ENCODE measurements at places on chromosomes 12 and 14.

DNA sequence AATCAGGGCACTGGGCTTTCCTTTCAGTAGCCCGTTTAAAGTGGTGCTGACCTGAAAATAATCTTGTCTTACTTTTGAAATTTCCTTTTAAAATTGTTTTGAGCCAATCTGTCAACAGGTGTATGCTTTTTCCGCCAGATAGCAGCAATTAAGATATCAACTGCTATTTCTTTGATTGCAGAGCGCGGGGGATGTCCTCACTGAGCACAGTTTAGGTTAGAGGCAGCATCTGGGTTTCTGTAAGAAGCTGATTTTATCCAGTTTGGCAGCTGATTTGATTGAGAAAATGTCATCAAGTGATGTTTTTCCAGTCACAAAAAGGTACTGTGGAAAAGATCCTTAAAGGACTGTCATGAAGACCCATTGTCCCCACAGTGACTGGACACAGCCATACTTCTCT, 371.8 kb downstream of the ADAMTS20 start:
- DNase-seq, result no peak

DNA sequence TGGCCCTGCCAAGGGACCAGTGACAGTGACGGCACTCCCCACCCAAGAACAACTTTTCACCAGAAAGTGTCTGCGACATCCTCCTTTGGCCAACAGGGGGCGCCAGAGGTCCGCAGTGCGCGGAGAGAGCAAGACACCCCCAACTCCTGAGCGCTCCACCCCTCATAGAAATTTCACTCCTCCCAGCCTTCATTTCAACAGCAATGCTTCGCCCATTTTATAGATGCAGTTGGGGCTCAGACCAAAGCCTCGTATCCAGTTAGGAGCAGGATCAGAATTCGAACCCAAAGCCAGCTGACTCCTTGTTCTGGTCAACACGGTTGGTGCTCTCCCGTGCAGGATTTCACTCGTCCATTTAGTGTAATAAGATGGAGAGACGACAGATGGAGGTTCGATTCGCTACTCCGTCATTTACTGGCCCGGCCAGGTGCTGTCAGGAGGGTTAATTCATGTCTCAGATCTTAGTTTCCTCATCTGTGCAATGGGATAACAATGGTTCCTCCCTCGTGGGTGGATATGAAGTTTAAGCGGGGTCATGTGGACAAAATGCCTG, 2.4 kb upstream of the POP5 start:
- peak; percentile 90 for DNase-seq

DNA sequence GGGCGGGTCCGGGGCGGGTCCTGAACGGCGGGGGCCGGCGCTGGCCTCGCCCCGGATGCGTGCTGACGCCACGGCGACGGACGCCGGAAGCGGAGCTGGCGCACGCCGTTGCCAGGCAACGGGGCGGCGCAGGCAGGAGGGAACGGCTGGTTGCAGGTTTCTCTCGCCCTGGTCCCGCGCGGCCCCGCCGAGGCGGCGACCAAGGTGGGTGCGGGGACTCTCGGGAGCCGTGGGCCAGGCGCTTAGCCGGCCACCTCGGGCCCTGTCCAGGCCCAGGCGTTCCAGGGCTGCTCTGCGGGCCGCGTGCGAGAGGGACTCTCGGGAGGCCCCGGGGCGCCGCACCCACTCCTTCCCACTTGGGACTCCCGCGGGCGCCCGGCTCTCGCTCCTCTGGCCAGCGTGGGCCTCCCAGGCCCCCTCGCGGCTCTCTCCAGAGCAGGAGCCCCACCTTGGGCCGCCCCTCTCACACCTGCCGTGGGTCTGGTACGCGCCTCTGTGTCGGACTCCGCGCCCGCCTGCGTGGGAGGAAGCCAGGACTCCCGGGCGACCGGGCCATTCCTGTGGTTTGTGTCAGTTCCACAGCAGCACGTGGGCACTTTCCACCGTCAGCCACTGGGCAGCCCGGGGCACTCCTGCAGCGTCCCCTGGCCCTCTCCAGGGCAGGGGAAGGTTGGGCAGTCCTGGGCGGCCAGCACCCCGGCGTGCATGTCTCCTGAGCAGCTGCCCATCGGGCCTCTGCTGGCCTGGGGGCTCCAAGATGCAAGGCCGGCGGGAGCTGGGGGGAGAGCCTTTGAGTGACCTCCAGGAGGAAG, at the start of gene CLBA1:
Gene CLBA1, plus strand, starts transcription at position 114 of the 812 bp plus-strand sequence. Its CDS starts 644 bp downstream, at position 758.
- DNase-seq, result peak; percentile 81

- no peak for DNase-seq
Observed at GRCh38 chr12:111741235-111741812, 25.4 kb upstream of the ALDH2 start.

DNA sequence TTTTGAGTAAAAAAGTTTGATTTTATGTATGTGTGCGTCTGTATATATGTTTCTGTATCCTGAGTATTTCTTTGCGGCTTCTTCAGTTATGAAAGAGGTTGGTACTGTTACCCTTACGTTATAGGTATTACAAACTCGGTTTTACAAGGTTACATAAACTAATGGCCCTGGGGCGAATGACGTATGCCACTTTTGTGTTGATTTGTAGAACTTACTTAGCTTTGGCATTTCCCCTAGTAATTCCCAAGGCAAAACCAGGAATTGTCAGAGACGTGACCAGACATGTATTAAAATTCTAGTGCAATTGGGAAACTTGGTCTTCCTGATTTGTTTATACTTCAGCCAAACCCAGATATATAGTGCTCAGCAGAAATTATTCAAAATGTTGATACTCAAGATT, 93.3 kb downstream of the DUSP16 start:
- no peak for DNase-seq
